ENCODE measurements at places on chromosomes 2 and 18.
A peak's percentile ranks its signal among the peaks of the same experiment; 100 is the strongest.

- peak; percentile 75 for DNase-seq
Observed at GRCh38 chr2:195475336-195475735, 181.7 kb upstream of the SLC39A10 start.

- no peak for DNase-seq
Observed at GRCh38 chr2:132929786-132930185, 259.8 kb upstream of the LYPD1 start.

DNA sequence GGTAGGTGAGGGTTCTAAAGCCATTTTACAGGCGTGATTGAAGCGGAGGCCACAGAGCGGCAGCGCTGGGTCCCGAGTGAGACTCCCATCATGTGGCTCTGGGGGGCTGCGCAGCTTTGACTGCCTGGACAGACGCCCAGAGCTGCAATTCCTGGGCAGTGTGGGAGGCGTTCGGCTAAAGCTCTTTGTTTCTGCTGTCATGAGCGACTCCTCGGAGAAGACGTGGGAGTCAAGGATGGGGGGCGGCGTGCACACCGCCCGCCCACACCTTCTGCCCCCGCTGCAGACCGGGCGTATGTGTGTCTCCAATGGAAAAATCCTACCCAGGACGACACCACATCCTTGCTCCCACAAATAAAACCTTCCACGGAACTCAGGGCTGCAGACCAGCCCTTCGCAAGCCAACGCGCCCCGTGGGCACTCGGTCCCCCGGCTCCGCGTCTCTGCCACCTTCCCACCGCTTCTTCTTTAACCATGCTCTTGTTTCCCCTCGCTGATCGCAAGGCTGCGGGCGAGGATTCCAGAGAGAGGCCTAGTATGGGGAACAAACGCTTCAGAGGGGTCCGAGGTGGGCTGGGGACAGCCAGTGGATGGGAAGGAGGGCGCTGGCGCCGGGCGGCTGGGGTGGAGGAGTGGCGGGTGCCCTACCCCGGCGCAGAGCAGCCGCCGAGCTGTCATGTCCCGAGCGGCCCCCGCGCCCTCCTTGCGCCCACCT, 680 bp upstream of the LBH start:
- peak; percentile 78 for DNase-seq

DNA sequence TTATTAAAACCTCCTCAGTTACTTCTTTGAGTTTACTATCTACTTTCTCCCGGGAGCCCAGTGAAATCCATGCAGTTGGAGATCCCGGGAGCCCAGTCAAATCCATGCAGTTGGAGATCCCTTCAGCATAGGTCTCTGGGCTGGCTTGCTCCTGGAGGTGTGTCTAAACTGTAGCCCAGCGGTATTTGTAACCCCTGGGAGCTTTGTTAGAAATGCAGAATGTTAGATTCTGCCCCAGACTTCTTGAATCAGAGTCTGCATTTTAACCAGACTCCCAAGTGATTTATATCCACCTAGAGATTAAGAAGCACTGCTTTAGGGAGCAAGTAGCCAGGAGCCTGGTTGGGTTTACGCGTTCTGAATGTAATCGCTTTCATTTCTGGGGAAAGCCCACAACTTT, 54.5 kb downstream of the ARHGAP28 start:
- DNase-seq, result no peak
